Foreskin keratinocyte (primary cell): ENCODE measurements at places on chromosomes 13 and 19. TPM values are rescaled to one million over a fixed set of nuclear protein-coding genes. Genes with fewer than 3 reads are reported as not detected.

Gene ATP5F1D
- total RNA-seq: 133 and 135 TPM in 2 replicates

Gene SIGLEC5
- total RNA-seq: not detected in 2 replicates

Gene TEX30
- 21.6 and 23.0 TPM in 2 replicates for total RNA-seq

Gene BLOC1S3
- 5.7 and 6.6 TPM in 2 replicates for total RNA-seq

Gene ZNF66
- total RNA-seq: 2.3 and 2.6 TPM in 2 replicates

Gene LILRB5
- total RNA-seq: not detected in 2 replicates

Gene LILRA2
- total RNA-seq: not detected in 2 replicates

Gene CDX2
- total RNA-seq: not detected in 2 replicates

Gene TBCB
- total RNA-seq: 195 and 196 TPM in 2 replicates

Gene IRGC
- total RNA-seq: not detected in 2 replicates

Gene PLIN5
- total RNA-seq: not detected in 2 replicates

Gene CNFN
- total RNA-seq: 5.4 and 6.7 TPM in 2 replicates

Gene GADD45B
- total RNA-seq: 39.5 and 40.9 TPM in 2 replicates

Gene ARHGAP33
- 2.2 and 3.8 TPM in 2 replicates for total RNA-seq

Gene HSH2D
- 3.1 and 3.2 TPM in 2 replicates for total RNA-seq

Gene PTGIR
- total RNA-seq: not detected in 2 replicates

Gene ATCAY
- not detected in 2 replicates for total RNA-seq

Gene SIAH3
- 0.28 and 0.48 TPM in 2 replicates for total RNA-seq

Gene GJB6
- total RNA-seq: 8.7 and 19.0 TPM in 2 replicates

Gene GFY
- not detected in 2 replicates for total RNA-seq

Gene PLD3
- 106 and 130 TPM in 2 replicates for total RNA-seq

Gene ZNF649
- total RNA-seq: 8.1 and 10.4 TPM in 2 replicates

Gene EXOC3L2
- total RNA-seq: 0.27 and 0.60 TPM in 2 replicates

Gene CYP4F2
- total RNA-seq: not detected in 2 replicates

Gene TM9SF2
- 96.6 and 121 TPM in 2 replicates for total RNA-seq

Gene MUC16
- not detected in 2 replicates for total RNA-seq

Gene PSENEN
- 63.7 and 75.8 TPM in 2 replicates for total RNA-seq

Gene PINLYP
- 16.6 and 19.5 TPM in 2 replicates for total RNA-seq

Gene B3GNT8
- 2.2 and 2.9 TPM in 2 replicates for total RNA-seq

Gene ANGPTL8
- total RNA-seq: not detected in 2 replicates

Gene SCEL
- 2.4 and 4.0 TPM in 2 replicates for total RNA-seq

Gene SLC25A41
- 0.14 and 0.20 TPM in 2 replicates for total RNA-seq

Gene NDFIP2
- total RNA-seq: 88.4 and 98.3 TPM in 2 replicates

Gene PTPRS
- total RNA-seq: 12.4 and 19.5 TPM in 2 replicates

Gene PALM
- 0.04 and 0.10 TPM in 2 replicates for total RNA-seq

Gene KLK6
- 0.78 and 1.2 TPM in 2 replicates for total RNA-seq

Gene ANKLE1
- total RNA-seq: 2.1 and 2.7 TPM in 2 replicates

Gene LYPD3
- total RNA-seq: 16.3 and 18.0 TPM in 2 replicates

Gene ICAM4
- 0.49 and 0.71 TPM in 2 replicates for total RNA-seq

Gene EGLN2
- total RNA-seq: 81.3 and 84.6 TPM in 2 replicates

Gene EHD2
- 70.2 and 74.9 TPM in 2 replicates for total RNA-seq

Gene FKRP
- total RNA-seq: 11.9 and 14.8 TPM in 2 replicates

Gene FAM83E
- total RNA-seq: 0.48 and 0.67 TPM in 2 replicates
